NCI-H524 treated with DMSO at 0.1 percent for 48 hours (cell line): ENCODE measurements at places on chromosomes 12 and 14.
A peak's percentile ranks its signal among the peaks of the same experiment; 100 is the strongest.

DNA sequence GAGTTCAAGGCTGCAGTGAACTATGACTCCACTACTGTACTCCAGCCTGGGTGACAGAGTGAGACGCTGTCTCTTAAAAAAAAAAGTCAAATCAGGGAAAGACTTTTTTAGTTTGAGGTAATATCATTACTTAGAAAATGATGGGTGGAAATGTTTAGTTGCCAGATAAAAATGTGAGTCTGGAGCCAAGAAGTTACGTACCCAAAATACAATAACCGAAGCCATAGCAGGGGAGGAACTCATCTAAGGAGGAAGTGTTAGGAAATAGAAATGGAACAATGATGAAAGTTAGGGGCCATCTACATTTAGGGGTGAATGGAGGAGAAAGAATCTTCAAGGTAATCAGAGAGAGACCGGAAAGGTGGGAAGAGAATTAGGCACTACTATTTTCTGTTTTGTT is 98.8 kb downstream of the DACT1 start:
- DNase-seq = no peak

- DNase-seq = no peak
Measured at GRCh38 chr14:73239393-73240241, 2.3 kb downstream of the PAPLN start.

GRCh38 chr14:75793806-75794205 is 132.8 kb downstream of the TTLL5 start:
- DNase-seq = no peak

- DNase-seq = no peak
Measured at GRCh38 chr14:54342806-54343205, 54.0 kb upstream of the CDKN3 start.

DNA sequence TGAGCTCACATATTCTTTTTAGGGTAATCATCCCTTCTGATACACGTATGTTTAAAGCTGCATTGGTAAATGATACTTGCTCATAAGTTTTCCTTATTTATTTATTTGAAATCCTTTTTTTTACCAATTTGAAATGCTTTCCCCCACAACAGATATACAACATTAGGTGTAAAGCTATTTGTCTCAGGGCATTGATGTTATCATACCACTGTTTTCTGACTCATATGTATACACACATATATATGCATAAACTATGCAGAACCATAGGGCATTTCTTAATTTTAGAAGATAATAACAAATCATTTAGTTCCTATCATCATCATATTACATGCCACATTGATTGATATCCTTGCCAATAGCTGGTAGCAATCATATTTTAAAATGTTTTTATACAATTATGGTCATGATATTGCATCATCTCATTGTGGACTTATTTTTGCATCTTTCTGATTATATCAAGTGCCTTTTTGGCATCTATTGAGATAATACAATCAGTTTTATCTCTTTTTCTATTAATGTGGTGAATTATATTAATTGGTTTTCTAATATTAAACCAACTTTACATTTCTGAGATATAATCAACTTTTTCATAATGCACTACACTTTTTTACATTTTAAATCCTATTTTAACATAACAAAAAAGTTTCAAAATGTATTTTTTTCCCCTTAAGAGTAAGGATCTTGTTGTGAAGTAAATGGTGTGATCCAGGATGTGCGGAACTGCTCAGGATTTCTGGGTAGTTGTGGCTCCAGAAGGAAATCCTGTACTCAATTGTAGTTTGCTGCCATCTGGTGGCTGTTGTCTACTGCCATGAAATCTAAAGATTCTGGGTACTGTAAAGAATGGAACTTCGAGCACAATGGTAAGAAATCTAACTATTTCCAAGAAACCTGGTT is 16.7 kb downstream of the OR9K2 start:
- peak; percentile 8 for DNase-seq

- no peak for DNase-seq
Measured at GRCh38 chr14:64059454-64060198, 206.8 kb downstream of the SYNE2 start.

GRCh38 chr14:90903101-90903500 is 86.9 kb upstream of the TTC7B start:
- DNase-seq = peak; percentile 25

DNA sequence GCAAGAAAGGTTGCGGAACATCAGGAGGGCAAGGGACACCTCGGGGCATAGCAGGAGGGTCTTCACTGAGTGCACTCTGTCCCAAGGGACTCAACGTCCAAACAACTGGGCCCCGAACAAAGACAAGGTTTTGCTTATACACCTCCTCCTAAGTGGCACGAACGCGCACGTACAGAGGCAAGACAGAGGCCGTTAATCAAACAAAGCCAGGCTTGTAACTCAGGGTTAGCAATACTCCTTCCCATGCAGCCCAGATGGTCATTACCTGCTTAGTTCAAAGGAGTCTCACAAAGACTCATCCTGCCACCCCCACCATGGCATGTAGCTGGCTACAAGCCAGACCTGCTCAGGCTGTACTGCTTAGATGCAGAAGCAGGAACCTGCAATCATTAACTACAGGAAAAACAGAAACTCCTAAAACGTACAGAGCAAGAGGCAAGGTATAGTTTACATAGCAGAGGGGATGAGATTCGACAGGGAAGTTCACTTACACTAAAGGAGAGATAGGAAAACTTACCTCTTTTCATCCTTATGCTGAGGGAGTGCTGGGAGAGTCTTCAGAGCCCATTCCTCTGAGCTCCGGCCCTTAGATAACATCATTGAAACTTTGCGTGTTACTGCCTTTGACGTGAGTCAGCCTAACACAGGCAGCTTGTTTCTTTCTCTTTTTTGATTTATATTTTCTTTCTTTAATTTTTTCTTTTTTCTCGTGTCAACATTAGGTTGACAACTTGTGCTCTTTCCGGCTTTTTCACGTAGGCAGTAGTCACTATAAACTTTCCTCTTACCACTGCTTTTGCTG is 1319.1 kb downstream of the TMEM121 start:
- DNase-seq = no peak

DNA sequence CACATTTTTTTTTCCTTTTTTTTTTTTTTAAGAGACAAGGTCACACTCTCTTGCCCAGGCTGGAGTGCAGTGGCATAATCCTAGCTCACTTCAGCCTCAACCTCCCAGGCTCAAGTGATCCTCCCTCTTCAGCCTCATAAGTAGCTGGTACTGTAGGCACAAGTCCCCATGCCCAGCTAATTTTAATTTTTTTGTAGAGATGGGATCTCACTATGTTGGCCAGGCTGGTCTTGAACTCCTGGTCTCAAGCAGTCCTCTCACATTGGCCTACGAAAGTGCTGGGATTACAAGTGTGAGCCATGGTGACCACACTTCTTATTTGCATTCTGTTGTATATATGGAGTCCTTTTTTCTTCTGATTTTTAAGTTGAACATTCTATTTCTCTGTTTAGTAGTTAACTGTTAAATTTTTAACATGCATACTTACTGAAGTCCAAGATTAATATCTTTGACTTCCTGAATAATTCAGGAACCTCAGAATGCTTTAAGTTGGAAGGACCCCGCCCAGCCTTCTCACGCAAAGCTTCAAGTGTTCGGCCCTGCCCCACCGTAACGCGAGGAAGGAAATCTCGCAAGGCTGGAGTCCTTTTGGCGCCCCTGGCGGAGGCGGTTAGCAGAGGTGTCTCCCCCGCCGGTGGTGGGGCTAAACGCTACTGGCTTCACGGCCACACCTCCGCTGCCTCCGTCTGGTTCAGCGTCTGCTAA is 21.6 kb downstream of the SPATS2 start:
- no peak for DNase-seq

- DNase-seq = no peak
Measured at GRCh38 chr12:101592921-101593320, 1.9 kb upstream of the MYBPC1 start.

DNA sequence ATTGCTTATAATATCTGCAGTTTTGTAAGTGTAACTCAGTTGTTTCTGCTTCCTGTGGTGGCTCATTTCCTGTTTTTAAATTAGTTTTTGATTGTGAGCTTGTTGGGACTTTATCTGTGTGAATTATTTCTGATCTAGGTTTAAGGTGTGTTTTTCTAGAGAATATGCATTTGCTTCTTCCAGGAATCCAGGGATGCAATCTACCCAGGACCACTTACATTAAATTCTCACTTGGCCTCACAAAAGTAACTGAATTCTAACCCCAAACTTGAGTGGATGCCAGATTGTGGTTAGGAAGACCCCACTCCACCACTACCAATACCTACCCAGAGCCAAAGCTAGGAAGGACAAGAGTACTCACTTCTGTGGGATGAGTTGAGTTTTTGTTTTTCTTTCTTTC is 11.9 kb downstream of the STYX start:
- DNase-seq = no peak

- no peak for DNase-seq
Measured at GRCh38 chr12:52147367-52147963, 44.3 kb downstream of the KRT80 start.

DNA sequence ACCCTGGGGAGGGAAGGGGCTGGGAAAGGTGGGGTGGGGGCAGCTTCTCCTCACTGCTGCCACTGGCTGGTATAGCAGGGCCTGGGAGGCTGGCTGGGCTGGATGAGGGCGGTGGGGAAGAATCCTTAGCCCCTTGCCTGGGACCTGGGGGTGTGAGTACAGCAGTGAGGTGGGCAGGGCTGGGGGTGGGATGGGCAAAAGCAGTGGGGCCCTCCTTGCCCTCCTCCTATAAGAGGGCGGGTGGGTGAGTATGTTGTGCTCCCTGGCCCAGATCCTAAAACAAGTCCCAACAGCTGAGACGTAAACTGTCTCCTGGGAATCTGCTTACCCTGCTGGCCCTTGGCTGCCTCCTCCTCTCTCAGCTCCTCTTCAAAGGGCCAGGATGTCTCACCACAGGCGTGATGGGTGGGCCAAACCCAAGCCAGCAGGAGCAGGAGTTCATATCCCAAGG is 2.2 kb downstream of the NCKAP5L start:
- no peak for DNase-seq

- no peak for DNase-seq
Measured at GRCh38 chr14:89215531-89215930, 201.5 kb downstream of the FOXN3 start.

DNA sequence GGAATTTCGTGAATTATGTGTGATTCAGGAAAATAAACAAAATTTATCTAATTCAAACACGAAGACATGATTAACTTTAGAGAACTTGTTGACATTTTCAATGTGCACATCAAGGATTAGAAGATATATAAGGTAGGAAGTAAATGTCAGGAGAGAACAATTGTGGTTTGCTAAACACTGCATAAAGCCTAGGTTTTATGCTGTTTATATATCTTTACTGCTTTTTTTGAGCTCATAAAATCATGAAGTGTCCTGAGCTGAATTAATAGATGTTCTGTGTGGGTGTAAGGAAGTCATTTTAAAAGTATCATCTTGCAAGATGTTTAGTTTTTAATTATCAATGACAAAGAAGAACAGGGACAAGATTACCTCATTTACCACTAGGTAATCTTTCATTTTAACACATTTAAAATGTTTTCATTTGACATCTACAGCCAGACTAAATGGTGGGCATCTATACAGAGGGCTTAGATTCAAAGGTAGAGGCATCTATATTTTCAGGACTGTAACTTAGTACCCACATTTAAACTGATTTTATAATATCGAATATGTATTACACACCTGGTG is 382.8 kb downstream of the ADAMTS20 start:
- no peak for DNase-seq

DNA sequence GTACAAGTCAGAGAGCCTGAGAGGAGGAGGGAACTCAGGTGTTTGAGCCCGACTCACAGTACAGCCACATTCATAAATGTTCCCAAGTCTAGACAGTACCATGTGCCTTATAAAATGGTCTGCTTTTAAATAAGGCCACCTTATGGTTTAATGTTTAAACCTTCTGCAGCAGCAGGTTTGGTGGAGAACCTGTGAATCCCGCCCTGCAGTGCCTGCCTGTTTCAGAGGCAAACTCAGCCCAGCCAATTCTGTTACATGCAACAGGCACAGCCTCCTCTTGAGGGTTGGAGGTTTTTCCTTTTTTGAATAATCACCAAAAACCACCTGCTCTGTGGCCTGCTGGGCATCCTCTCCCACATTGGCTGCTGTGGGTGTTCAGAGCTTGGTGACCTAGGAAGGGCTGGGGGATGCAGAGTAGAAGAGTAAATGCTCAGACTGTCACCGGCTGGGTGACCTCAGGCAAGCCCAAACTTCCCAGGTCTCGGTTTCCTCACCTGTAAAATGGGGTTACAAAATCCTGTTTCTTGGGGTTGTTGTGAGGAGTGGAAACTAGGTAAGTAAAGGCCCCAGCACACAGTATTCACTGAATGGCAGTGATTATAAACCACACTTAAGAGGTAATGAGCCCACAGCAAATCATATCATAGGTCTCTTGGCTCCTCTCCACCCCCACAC is 28.0 kb downstream of the NUAK1 start:
- DNase-seq = no peak

DNA sequence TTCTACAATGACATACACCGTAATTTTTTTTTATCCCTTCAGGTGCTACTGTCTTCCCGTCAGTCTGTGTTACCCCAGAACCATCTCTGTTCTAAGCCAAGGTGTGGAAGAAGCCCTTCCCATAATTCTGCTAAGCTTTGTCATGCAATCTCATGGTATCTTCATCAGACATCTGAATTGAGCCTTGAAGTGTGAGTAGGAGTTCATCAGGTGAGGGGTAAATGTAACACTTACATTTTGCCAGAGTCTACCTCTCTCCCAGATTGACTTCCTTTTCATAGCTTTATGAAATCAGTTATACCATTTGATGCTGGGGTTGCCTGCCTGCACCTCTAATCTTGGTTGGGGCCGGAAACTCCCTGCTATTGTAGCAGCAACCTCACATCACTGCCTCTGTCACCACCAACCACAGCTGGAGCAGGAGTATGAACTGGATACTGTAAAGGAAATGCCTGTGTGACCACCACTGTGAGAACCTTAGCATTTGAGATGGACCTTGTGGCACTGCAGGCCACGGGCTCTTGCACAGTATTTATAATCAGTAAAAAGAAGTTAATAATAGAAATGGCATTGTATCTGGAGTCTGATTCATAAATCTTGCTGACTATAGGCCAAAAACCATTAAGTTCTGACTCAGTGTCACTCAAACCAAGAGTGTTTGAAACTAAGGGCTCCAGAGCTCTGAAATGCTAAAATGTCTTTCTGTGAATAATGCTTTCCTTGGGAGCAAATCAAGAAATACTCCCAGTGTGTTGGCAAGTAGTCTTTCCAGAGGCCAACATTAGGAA is 58.7 kb upstream of the STK38L start:
- no peak for DNase-seq

DNA sequence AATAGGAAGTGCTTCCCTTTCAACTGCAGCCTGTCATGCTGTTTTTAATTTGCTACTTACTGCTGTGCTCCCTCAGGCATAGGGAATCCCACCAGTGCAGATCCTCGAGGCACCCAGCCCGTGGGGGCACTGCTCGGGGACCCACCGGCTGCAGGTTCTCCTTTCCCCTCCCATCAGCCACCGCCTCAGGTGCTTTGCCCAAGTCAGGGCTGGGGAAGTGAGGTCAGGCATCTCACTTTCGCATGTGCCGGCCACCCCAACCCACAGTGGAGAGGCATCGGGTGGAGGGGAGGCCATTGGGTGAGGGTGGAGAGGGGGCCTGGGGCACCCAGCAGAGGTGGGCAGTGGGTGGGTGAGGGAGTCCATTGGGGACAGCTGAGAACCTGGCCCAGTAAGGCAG is 41.9 kb upstream of the MAX start:
- no peak for DNase-seq
